SJSA1 (cell line): ENCODE measurements at places on chromosomes 11 and 22. TPM values are rescaled to one million over a fixed set of nuclear protein-coding genes. Genes with fewer than 3 reads are reported as not detected.

Gene RAPSN
- 0.34 TPM in 1 of 2 replicates, not detected in the other for total RNA-seq

Gene AIFM3
- not detected in 2 replicates for total RNA-seq

Gene LDLRAD3
- total RNA-seq: 4.1 and 5.8 TPM in 2 replicates

Gene MYO7A
- total RNA-seq: not detected in 2 replicates

Gene SLCO2B1
- 0.13 and 2.2 TPM in 2 replicates for total RNA-seq

Gene CD6
- 0.05 TPM in 1 of 2 replicates, not detected in the other for total RNA-seq

Gene C1QTNF4
- total RNA-seq: 0.39 TPM in 1 of 2 replicates, not detected in the other

Gene MRGPRF
- total RNA-seq: 25.8 and 27.4 TPM in 2 replicates

Gene XKR3
- total RNA-seq: not detected in 2 replicates

Gene MS4A14
- not detected in 2 replicates for total RNA-seq

Gene TMEM25
- total RNA-seq: 2.4 and 13.4 TPM in 2 replicates

Gene JHY
- total RNA-seq: 2.4 and 2.6 TPM in 2 replicates

Gene PANX2
- total RNA-seq: 0.13 and 0.58 TPM in 2 replicates

Gene C11orf68
- total RNA-seq: 25.0 and 44.8 TPM in 2 replicates

Gene MRGPRX4
- total RNA-seq: not detected in 2 replicates

Gene TAF6L
- total RNA-seq: 19.7 and 28.9 TPM in 2 replicates

Gene NTM
- 0.34 TPM in 1 of 2 replicates, not detected in the other for total RNA-seq

Gene VWCE
- total RNA-seq: 0.03 and 0.26 TPM in 2 replicates

Gene PVALB
- not detected in 2 replicates for total RNA-seq

Gene ACRV1
- total RNA-seq: not detected in 2 replicates

Gene TECTA
- 0.03 and 0.09 TPM in 2 replicates for total RNA-seq

Gene TMX2
- total RNA-seq: 76.7 and 132 TPM in 2 replicates

Gene MS4A12
- not detected in 2 replicates for total RNA-seq

Gene GGT5
- total RNA-seq: 0.66 TPM in 1 of 2 replicates, not detected in the other

Gene COMT
- total RNA-seq: 288 and 492 TPM in 2 replicates

Gene PLAAT2
- total RNA-seq: 0.39 TPM in 1 of 2 replicates, not detected in the other

Gene ARAP1
- 26.4 and 31.0 TPM in 2 replicates for total RNA-seq

Gene ADAMTS8
- total RNA-seq: 0.03 TPM in 1 of 2 replicates, not detected in the other

Gene CSTF3
- total RNA-seq: 9.5 and 26.5 TPM in 2 replicates

Gene INCENP
- 52.9 and 102 TPM in 2 replicates for total RNA-seq

Gene TPP1
- total RNA-seq: 5.9 and 6.8 TPM in 2 replicates

Gene SLC6A5
- total RNA-seq: not detected in 2 replicates

Gene OR5A1
- not detected in 2 replicates for total RNA-seq

Gene SLC1A2
- 0.56 TPM in 1 of 2 replicates, not detected in the other for total RNA-seq

Gene RAB36
- total RNA-seq: 0.42 TPM in 1 of 2 replicates, not detected in the other

Gene C2CD3
- total RNA-seq: 8.9 and 13.9 TPM in 2 replicates

Gene PHOX2A
- not detected in 2 replicates for total RNA-seq

Gene DDTL
- total RNA-seq: 1.1 TPM in 1 of 2 replicates, not detected in the other

Gene BTBD18
- not detected in 2 replicates for total RNA-seq

Gene MAJIN
- total RNA-seq: not detected in 2 replicates

Gene CRYBA4
- not detected in 2 replicates for total RNA-seq

Gene SUSD2
- 0.05 TPM in 1 of 2 replicates, not detected in the other for total RNA-seq

Gene ZBTB16
- not detected in 2 replicates for total RNA-seq

Gene C11orf91
- total RNA-seq: not detected in 2 replicates

Gene DDI1
- total RNA-seq: not detected in 2 replicates

Gene PTGDR2
- 1.1 TPM in 1 of 2 replicates, not detected in the other for total RNA-seq

Gene PPP1R14B
- 467 and 505 TPM in 2 replicates for total RNA-seq

Gene FAM89B
- 35.1 and 64.9 TPM in 2 replicates for total RNA-seq

Gene DRD2
- total RNA-seq: not detected in 2 replicates

Gene HTR3A
- not detected in 2 replicates for total RNA-seq

Gene TBX10
- not detected in 2 replicates for total RNA-seq

Gene MISFA
- 0.32 and 0.91 TPM in 2 replicates for total RNA-seq

Gene OR5B21
- total RNA-seq: not detected in 2 replicates

Gene MS4A8
- not detected in 2 replicates for total RNA-seq

Gene DDIAS
- 4.8 and 10.3 TPM in 2 replicates for total RNA-seq

Gene GALNT18
- total RNA-seq: 1.5 and 6.6 TPM in 2 replicates

Gene CCDC116
- total RNA-seq: 0.13 TPM in 1 of 2 replicates, not detected in the other
